Melanocyte of skin (primary cell): ENCODE measurements at places on chromosomes 4 and X. TPM values are rescaled to one million over a fixed set of nuclear protein-coding genes. Genes with fewer than 3 reads are reported as not detected.

The PTPN13 gene
- total RNA-seq = 39.3 and 75.4 TPM in 2 replicates

The FAM9C gene
- total RNA-seq = not detected in 2 replicates

The GPR34 gene
- total RNA-seq = not detected in 2 replicates

The FRG2 gene
- total RNA-seq = not detected in 2 replicates

The POLN gene
- total RNA-seq = 2.3 and 6.2 TPM in 2 replicates

The SLC26A1 gene
- total RNA-seq = under 0.01 and 0.33 TPM in 2 replicates

The INTU gene
- 4.3 and 4.9 TPM in 2 replicates for total RNA-seq

The CCNA2 gene
- total RNA-seq = 25.8 and 32.7 TPM in 2 replicates

The LRIT3 gene
- under 0.01 and 0.15 TPM in 2 replicates for total RNA-seq

The LUZP4 gene
- not detected in 2 replicates for total RNA-seq

The PNCK gene
- total RNA-seq = 1.4 and 1.8 TPM in 2 replicates

The PGRMC1 gene
- 99.6 and 103 TPM in 2 replicates for total RNA-seq

The FGF2 gene
- 2.1 and 3.3 TPM in 2 replicates for total RNA-seq

The DRD5 gene
- total RNA-seq = not detected in 2 replicates
